ENCODE measurements at places on chromosomes 3 and 15.

DNA sequence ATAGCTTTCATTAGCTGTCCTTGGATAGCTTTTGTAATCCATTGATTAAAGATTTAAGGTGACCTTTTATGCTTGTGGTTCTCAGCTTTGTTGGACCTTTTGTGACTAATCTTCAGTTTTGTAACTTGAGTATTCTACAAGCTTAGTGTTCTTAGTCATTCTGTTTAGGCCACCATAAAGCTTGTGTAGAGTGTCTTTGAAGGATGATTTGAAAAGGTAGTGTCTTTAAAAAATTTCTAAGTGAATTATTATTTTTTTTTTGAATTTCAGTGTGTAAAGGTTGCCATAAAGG lies 7.5 kb downstream of the MORF4L1 start:
- DNase-seq, result no peak

DNA sequence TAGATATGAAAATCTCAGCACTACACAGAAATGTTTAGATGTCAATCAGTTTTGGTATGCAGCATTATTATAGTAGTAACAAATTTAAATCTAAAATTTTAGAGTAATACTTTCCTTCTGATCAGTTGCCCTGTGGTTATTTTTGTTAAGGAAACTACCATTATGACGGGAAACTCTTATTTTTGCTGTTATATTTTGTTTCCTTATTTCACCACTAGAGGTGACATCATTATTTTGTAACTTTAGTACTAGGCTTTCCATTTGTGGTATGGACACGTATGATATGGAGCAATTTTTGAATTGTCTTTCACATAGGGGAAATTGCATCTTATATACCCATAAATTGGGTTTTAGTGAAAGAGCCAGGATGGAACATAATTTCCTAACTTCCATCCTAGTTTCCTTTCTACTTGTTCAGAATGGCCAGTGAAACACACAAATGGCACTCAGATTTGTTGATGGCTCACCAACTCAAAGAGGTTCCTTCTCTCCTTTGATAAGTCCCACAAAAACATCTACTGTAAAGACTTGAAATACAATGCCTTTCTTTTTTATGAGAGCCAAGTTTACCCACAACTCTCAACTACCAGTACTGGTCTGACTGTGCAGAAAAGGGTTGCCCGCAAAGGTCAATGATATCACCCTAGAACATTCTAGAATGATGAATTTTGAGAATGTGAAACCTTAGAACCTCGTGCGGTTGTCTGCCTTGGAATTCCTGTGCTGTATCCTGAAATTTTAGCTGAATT lies 19.4 kb upstream of the PPP4R2 start:
- no peak for DNase-seq

DNA sequence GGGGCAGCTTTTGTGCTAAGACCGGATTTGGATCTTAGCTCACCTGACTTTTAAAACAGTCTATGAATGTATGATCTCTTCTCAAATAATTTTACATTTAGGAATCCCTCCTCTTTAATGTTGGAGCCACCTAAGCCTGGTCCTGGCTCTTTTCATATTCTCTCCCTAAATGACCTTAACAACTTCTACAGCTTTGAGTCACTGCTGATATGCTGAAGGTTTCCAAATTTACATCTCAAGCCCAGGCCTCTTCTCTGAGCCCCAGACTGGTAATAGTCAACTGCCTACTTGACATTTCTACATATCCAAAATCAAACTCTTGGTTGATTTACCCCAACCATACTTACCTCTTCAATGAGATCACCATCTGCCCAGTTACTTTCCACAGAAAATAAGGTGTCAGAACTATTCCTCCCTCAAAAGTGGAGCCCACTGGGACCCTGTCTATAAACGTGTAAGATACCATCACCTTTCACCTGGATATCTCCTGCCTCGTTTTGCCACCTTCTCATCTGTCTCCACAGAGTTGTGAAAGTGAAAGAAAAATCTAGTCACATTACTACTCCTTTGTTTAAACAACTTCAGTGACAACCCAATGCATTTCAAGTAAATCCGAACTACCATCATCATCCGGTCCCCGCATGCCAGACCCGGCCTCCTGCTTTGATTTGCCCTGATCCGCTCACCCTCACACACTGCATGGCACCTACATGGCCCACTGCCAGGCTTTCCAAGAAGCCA lies 48.8 kb downstream of the UBP1 start:
- no peak for DNase-seq

DNA sequence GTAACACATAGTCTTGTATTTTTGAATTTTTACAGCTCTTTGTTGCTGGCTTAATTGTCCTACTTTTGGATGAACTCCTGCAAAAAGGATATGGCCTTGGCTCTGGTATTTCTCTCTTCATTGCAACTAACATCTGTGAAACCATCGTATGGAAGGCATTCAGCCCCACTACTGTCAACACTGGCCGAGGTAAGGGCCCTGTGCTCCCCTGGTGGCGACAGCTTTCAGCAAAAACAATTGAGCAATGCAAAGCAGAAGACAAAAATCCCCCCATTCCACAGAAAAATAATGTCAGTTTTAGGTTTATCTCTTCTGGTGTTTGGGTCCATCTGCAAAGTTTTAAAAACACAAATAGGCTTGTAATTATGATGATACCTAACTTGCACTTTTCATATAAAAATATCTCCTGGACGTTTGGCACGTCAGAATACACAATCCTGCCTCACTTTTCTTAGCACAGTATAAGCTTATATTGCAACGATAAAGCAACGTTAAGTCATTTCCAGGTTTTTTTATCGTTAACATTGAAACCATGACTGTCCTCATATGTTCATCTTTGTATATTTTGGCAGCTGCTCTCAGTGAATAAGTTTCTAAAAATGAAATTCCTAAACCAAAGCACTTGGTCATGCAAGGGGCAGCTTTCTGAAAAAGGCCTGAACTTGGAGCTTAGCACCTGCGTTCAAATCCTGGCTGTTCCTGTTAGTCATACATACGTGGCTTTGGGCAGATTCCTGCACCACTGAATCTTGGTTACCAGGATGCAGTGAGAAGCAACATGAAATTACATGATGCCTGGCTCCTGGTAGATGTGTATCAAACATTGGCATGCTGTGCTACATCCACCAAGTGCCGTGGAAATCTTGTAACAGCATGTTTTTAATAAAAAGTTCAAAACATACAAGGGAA lies 8.5 kb downstream of the SEC61A1 start:
- no peak for DNase-seq

DNA sequence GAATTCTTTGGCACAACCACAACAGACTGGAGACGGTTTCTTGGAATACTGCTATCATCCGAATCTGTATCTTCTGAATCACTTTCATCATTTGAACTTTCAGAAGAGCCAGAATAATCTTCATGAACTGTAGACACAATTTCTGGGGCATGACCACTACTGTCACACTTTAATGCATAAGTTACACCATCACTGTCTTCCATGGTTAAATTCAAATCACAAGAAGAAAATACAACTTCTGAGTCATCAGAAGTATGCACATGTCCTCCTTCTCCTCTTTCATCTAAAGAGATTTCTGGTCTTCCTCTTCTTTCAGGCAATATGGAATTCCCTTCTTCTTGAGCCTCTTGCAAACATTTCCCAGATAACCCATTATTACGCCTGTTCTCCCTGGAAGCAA lies 42.5 kb downstream of the SETD2 start:
- no peak for DNase-seq

DNA sequence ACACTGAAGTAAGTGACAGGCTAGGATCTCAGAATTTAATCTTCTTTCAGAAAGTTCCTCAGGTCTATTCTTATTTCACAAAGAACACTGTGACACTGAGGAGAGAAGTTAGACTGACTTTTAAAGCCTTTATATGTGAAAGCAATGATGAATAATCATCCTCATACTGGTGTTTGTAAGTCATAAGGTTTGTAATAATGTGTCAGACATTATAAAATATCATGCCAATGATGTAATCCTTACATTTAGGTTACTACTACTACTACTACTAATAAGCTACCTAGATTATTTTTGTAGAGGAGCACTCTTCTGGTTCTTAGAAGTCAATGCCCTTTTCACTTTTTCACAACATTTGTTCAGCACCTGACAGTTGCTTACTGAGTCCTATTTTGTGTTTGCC lies 33.4 kb downstream of the FANCD2OS start:
- no peak for DNase-seq

DNA sequence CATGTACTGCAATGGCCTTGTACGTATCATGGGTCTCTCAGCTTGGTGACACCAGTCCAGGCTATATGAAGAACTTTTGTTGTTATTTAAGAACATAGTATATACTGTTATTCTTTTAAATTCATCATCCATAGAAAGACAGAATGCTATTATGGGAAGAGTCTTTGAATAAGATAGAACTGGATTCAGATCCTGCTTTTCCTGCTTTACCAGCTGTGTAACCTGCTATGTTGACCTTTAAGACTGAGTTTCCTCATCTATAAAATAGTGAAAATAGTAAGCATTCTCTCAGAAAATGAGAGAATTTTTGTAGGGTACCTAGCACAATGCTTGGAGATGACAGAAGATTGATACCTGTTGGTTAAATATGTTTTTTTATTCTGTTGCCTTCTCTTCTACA lies 204.1 kb upstream of the TBL1XR1 start:
- no peak for DNase-seq

DNA sequence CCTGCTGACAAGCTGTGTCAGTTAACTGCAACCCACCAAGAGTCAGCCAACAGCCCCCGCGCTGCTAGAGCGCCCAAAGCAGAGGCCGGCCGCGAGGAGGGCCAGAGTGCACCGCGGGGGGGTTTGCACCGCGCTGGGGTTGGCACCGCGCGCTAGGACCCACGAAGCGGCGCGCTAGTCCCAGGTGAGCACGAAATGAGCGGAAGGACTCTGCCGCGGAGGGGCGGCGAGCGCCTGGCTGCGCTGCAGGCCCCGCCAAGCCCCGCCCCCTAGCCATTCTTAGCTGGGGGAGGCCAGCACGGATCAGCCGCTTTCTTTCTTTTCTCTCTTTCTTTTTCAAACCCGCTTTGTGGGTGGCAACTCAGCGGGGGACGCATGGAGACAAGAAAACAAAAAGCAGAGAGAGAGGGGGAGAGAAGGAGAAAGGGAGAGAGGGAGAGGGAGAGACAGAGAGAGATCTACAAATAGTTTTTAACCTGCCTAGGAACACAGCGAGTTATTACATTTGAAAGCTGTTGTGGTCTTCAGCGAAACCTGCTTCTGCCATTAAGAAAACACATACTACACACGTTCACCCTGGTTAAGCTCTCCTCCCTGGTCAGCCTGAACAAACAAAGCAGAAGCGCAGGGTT lies 6.9 kb upstream of the FOXB1 start:
- no peak for DNase-seq

GRCh38 chr3:175267121-175267531 lies 408.0 kb downstream of the NAALADL2 start:
- no peak for DNase-seq

GRCh38 chr3:193809106-193809505 lies 216.1 kb downstream of the OPA1 start:
- DNase-seq, result no peak

- no peak for DNase-seq
These were observed 181.0 kb downstream of the UACA start for GRCh38 chr15:70582143-70582945.

GRCh38 chr15:36544518-36545466 lies 34.6 kb upstream of the CDIN1 start:
- no peak for DNase-seq

- DNase-seq, result no peak
These were observed 22.7 kb downstream of the ABHD6 start for GRCh38 chr3:58260261-58260731.

GRCh38 chr3:49648354-49649019 lies 25.7 kb upstream of the APEH start:
- no peak for DNase-seq

GRCh38 chr3:128496602-128497304 lies 3.8 kb upstream of the GATA2 start:
- no peak for DNase-seq

DNA sequence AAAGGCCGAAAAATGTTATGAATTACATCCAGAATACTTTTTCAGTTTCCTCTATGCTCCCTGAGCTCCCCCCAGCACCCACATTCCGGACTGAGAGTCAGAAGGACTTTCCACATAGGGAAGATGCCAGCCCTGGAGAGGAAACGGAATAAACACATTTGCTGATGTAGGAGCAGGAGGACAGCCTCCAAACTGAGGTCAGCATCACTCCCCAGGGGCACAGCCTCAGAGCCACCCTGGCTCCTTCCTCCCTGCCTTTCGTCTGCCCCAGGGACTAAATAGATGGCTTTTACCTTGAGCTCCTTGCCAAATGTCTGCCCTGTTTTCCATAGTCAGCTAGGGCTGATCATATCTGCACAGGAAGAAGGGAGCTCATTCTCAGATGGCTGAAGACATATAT lies 22.6 kb upstream of the SLCO2A1 start:
- DNase-seq, result no peak

DNA sequence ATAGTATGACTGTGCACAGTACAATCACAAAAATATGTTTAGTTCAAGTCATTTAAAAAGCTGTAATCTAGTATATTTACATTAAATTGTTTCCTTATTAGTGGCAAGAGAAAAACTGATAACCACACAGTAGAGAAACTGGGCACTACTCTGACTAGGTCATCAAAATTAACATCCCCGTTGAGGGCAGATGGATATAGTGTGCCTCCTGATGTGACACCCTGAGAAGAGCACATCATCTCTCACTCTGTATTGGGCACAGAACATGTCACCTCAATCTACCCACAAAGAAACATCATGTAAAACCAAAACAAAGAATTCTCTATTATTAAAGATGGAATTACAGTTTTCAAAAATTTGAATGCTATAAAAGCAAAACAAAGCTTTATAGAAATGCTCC lies 221.9 kb upstream of the NANOGP8 start:
- DNase-seq, result no peak

- DNase-seq, result no peak
These were observed 432.8 kb upstream of the NR2F2 start for GRCh38 chr15:95897651-95898050.

- no peak for DNase-seq
These were observed 37.8 kb downstream of the CFAP100 start for GRCh38 chr3:126432361-126433104.

DNA sequence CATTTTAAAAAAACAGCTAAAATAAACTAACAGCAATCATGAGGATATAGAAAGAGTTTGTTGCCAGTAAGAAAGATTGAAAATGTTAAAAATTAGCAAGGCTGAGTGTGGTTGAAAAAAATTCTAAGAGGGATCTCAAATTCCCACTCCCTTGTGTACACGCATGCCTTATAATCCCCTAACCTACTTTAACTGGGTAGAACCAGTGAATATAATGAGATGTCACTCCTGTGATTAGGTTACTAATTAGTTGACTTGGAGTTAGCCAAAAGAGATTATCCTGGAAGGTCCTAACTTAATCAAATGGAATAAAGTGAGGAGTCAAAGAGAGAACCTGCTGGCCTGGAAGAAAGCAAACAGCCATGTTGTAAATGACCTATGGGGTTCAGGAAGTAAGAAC lies 286.0 kb upstream of the TGFBR2 start:
- no peak for DNase-seq

DNA sequence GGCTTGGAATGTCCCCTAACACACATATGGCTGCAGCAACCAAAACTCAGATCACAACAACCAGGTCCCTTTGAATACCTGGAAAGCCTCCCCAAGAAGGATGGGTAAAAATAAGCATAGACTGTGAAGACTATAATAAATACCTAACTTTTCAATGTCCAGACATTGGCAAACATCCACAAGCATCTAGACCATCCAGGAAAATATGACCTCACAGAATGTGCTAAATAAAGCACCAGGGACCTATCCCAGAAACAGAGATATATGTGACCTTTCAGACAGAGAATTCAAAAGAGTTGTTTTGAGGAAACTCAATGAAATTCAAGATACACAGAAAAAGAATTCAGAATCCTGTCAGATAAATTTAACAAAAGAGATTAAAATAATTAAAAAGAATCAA lies 109.2 kb downstream of the NEDD4 start:
- no peak for DNase-seq

All from stimulated activated CD8-positive, alpha-beta memory T cell treated with anti-CD3 and anti-CD28 coated beads, Interleukin-15, amount 100 ng/mL, for 1 hour (primary cell).